Activated naive CD8-positive, alpha-beta T cell treated with anti-CD3 and anti-CD28 coated beads, Interleukin-2, amount 50 U/mL, for 24 hours (primary cell): ENCODE measurements at places on chromosomes 11 and 22.
A peak's percentile ranks its signal among the peaks of the same experiment; 100 is the strongest.

DNA sequence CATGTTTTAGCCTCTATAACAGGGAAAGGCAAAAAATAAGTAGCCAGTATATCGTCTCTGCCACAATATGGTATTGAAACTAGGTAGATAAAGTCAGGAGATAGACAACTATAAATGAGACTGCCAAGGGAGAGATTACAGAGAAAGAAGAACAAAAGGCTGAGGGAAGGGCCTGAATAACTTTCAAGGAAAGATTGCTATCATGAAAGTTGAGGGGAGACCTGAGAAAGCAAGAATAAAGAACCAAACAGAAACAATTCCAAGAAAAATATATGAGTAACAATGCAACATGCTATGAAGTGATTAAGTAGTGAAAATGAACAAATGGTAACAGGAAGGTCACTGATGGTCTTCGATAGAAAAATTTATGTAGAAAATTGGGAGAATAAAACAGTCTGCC, 690.1 kb downstream of the METTL15 start:
- H3K36me3 ChIP-seq: no peaks in the 10 kb centered on the region
- DNase-seq: no peak
- H3K27ac ChIP-seq: no peak overlapping the region
- H3K4me1 ChIP-seq: no peaks in the 10 kb centered on the region
- H3K4me3 ChIP-seq: no peak overlapping the region
- no peaks in the 10 kb centered on the region for H3K27me3 ChIP-seq

GRCh38 chr11:75198278-75198973, 42.1 kb upstream of the TPBGL start:
- H3K4me1 ChIP-seq: no peaks in the 10 kb centered on the region
- no peak for DNase-seq
- no peaks in the 10 kb centered on the region for H3K36me3 ChIP-seq
- peaks cover 5% of the 10 kb centered on the region for H3K27me3 ChIP-seq
- no peak overlapping the region for H3K4me3 ChIP-seq

- no peaks in the 10 kb centered on the region for H3K36me3 ChIP-seq
- no peaks in the 10 kb centered on the region for H3K4me1 ChIP-seq
- H3K27ac ChIP-seq: no peak overlapping the region
- no peak overlapping the region for H3K4me3 ChIP-seq
- no peaks in the 10 kb centered on the region for H3K27me3 ChIP-seq
These were observed 7.1 kb upstream of the SLC35E4 start for GRCh38 chr22:30628491-30628890.

- H3K4me3 ChIP-seq: no peak overlapping the region
- peak overlapping the region; percentile 71 for H3K27ac ChIP-seq
- H3K36me3 ChIP-seq: peaks cover 3% of the 10 kb centered on the region
- H3K4me1 ChIP-seq: peaks cover 51% of the 10 kb centered on the region
These were observed 10.9 kb downstream of the ACO2 start for GRCh38 chr22:41479671-41480396.

GRCh38 chr11:125141686-125142535, 22.6 kb upstream of the PKNOX2 start:
- no peaks in the 10 kb centered on the region for H3K36me3 ChIP-seq
- peak; percentile 73 for DNase-seq
- H3K27me3 ChIP-seq: peaks cover 27% of the 10 kb centered on the region

DNA sequence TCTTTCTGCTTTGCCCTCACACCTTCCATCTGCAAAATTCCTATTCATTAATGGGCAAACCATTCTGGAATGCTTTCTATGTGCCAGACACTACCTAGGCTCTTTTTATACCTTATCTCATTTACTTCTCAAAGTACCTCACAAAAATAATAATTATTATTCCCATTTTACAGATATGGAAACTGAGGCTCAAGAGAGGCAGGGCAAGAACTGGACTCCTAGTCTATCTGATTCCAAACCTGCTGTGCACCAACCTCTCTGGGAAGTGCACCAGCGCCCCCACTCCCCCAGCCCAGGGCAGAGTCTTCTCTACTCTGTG, 826 bp upstream of the DGAT2 start:
- peaks cover 21% of the 10 kb centered on the region for H3K4me1 ChIP-seq
- no peak for DNase-seq
- H3K4me3 ChIP-seq: no peak overlapping the region
- peaks cover 23% of the 10 kb centered on the region for H3K27me3 ChIP-seq
- H3K36me3 ChIP-seq: no peaks in the 10 kb centered on the region

- H3K27ac ChIP-seq: no peak overlapping the region
- H3K36me3 ChIP-seq: no peaks in the 10 kb centered on the region
- no peak for DNase-seq
- H3K27me3 ChIP-seq: peaks cover 11% of the 10 kb centered on the region
- H3K4me3 ChIP-seq: no peak overlapping the region
- peaks cover 7% of the 10 kb centered on the region for H3K4me1 ChIP-seq
These were observed 5.4 kb downstream of the SMCO4 start for GRCh38 chr11:93537767-93538261.

GRCh38 chr11:122007601-122008071, 108.4 kb downstream of the BLID start:
- H3K27ac ChIP-seq: no peak overlapping the region
- no peaks in the 10 kb centered on the region for H3K4me1 ChIP-seq
- DNase-seq: no peak
- H3K27me3 ChIP-seq: no peaks in the 10 kb centered on the region
- H3K4me3 ChIP-seq: no peak overlapping the region
- H3K36me3 ChIP-seq: no peaks in the 10 kb centered on the region

DNA sequence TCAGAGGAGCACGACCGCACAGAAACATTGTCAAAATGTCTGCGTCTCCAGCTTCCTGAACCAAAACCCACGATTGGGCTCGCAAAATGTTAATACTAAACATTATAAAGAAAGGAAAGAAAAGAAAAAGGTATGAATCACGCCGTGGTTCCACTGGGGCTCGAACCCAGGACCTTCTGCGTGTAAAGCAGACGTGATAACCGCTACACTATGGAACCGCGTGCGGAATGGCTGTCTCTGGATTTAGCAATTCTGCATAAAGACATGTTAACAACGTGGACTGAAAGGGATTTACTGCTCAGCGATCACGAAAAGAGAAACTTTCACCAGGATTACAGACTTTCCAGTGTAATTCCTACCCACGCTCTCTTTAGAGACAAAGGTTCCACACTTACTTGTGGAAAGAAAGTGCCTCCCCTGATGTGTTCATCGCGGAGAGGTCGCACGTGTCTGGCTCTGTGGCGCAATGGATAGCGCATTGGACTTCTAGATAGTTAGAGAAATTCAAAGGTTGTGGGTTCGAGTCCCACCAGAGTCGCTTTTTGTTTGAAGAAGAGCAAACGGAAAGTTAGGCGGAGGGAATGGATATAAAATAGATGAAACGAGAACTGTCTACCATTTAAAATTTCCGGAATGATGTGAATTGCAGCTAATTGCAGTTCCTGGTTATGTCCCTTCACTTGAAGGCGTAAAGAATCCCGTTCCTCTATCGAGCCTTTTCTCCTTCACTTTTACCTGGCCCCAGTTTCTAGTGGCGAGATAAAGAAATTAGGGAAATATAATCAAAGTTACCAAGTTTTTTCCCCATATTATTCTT, 39.7 kb downstream of the OR4D9 start:
- peaks cover 16% of the 10 kb centered on the region for H3K27me3 ChIP-seq
- DNase-seq: peak; percentile 86
- H3K27ac ChIP-seq: peak overlapping the region; percentile 95
- H3K4me1 ChIP-seq: peaks cover 42% of the 10 kb centered on the region
- peak overlapping the region; percentile 82 for H3K4me3 ChIP-seq

DNA sequence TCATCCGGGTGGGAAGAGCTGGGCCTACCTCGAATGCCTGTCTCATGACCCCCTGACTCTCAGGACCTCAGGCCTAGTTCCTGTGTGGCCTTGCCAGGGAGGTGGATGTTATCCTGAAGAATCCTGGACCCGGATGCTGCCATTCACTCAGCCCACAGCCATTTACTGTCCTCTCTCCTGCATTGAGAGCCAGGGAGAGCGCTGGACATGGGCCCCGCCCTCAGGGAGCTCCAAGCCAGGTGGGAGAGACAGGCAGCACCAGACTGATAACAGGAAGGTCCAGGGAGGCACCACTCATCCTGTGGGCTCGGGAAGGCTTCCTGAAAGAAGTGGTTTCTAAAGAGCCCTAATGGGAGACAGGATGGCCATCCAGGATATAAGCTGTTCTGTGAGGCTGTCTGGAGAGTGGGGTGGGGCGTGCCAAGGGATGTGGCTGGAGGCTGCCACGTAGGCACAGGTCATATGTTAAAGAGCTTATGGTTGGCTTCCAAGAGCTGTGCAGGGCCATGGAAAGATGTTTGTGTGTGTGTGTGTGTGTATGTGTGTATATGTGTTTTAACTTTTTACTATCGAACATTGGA, 8.6 kb downstream of the SERPINH1 start:
- peaks cover 11% of the 10 kb centered on the region for H3K36me3 ChIP-seq
- no peak for DNase-seq
- H3K4me1 ChIP-seq: peaks cover 5% of the 10 kb centered on the region
- H3K27ac ChIP-seq: no peak overlapping the region

DNA sequence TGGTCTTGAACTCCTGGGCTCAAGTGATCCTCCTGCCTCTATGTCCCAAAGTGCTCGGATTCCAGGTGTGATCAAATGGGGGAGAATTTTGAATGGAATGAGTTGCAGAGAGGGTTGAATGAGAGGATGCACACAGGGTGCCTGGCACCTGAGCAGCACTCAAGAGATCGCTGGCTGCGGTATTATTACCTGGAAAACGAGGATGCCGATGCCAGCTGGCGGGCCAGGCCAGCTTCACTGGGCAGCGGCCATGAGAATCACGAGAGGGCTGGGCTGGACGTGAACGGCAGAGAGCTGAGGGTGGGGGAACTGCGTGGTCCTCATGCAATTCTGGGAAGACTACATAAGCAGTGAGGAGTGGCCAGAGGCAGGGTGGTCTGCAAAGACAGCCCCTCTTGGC, 2.9 kb downstream of the MGAT3 start:
- no peak overlapping the region for H3K27ac ChIP-seq
- no peaks in the 10 kb centered on the region for H3K36me3 ChIP-seq
- DNase-seq: no peak
- H3K4me3 ChIP-seq: no peak overlapping the region

DNA sequence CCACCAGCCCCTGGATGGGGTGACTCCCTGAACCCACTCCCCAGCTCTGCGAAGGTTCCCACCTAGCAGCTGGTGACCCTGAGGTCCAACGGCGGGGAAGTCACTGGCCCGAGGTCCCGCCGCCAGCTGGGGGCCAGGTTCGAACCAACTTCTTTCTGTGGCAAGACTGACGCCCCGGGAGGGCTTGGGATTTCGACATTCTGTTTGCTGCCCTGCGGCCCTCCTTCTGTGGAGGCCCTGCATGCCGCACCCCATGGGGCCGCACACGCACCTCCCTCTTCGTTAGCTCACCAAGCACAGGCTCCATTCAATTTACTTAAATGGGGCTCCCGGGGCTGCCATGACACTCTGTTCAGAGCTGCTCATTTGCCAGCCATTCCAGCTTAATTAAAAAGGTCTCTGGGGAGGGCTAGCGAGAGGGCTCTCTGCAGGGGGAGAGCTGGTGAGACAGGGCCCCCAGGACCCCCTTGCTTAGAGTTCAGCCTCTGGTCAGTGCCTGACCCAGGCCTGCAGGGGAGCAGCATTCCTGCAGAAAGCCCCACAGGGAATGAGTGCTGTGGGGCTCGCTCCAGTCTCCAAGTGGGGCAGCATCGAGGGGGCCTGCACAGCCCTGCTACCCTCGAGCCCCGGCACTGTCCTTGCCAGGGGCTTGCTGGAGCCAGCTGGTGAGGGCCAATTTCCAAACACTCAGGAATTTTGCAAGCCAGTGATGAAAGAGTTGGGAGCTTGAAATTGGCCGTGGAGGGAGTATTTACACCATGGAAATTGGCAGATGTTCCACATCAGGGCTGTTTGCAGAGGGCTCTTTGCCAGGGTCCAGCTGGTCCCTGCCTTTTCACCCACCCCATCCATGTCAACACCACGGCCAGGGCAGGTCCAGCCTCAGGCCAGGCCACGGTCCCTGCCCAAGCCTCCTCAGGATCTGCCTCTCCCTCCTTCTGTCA, 80.8 kb downstream of the CACNA1I start:
- H3K36me3 ChIP-seq: no peaks in the 10 kb centered on the region
- H3K4me3 ChIP-seq: no peak overlapping the region
- H3K27me3 ChIP-seq: peaks cover under 1% of the 10 kb centered on the region
- DNase-seq: no peak
- no peaks in the 10 kb centered on the region for H3K4me1 ChIP-seq

GRCh38 chr11:12702999-12703453, 28.8 kb downstream of the TEAD1 start:
- no peak overlapping the region for H3K4me3 ChIP-seq
- no peak for DNase-seq
- peaks cover 42% of the 10 kb centered on the region for H3K27me3 ChIP-seq
- no peaks in the 10 kb centered on the region for H3K36me3 ChIP-seq

- no peaks in the 10 kb centered on the region for H3K4me1 ChIP-seq
- no peak overlapping the region for H3K27ac ChIP-seq
- no peak overlapping the region for H3K4me3 ChIP-seq
- no peak for DNase-seq
- H3K27me3 ChIP-seq: peaks cover 29% of the 10 kb centered on the region
These were observed 34.5 kb upstream of the PAMR1 start for GRCh38 chr11:35559949-35560348.

GRCh38 chr11:10645212-10645795, 48.3 kb downstream of the IRAG1 start:
- DNase-seq: no peak
- H3K27ac ChIP-seq: no peak overlapping the region
- H3K36me3 ChIP-seq: no peaks in the 10 kb centered on the region
- H3K27me3 ChIP-seq: no peaks in the 10 kb centered on the region

GRCh38 chr22:41821471-41822316, 11.2 kb upstream of the SREBF2 start:
- DNase-seq: no peak
- H3K4me3 ChIP-seq: no peak overlapping the region
- H3K4me1 ChIP-seq: peaks cover 37% of the 10 kb centered on the region
- peak overlapping the region; percentile 93 for H3K27ac ChIP-seq

DNA sequence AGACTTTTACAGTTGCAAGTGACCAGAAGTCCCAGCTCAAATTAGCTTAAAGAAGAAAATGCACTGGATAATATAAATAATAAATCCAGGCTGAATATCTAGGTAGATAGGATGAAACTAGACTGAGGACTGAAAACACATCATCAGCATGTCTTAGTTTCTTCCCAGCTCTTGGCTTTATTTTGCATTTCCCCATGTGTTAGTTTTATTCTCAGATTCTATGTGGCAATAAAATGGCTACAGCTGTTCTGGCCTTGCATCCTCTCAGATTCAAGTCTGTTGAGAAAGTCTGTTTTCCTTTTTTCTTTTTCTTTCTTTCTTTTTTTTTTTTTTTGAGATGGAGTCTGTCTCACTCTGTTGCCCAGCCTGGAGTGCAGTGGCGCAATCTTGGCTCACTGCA, 22.6 kb upstream of the CAT start:
- no peak overlapping the region for H3K4me3 ChIP-seq
- no peak overlapping the region for H3K27ac ChIP-seq
- no peak for DNase-seq
- H3K27me3 ChIP-seq: peaks cover 11% of the 10 kb centered on the region
- H3K4me1 ChIP-seq: no peaks in the 10 kb centered on the region
